GM12864 (cell line): ENCODE measurements at places on chromosomes 1 and 21.
A peak's percentile ranks its signal among the peaks of the same experiment; 100 is the strongest.

DNA sequence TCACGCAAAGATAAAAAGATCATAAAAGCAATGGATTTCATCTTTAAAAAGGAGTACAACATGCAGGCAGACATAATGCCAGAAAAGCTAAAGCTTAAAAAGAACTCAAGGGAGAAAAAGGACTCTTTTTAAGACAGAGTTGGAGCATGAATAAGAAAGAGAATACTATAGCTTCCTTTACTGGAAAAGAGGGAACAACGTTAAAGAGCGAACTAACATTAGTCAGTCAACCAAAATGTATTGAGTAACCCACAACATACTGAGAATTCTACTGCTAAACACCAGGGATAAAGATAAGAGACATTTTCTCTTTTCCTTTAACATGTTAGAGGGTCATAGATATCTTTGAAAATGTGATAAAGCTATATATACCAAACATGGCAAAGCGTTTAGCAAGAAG is 182.0 kb downstream of the DUSP10 start:
- DNase-seq, result no peak

- DNase-seq, result no peak
Measured at GRCh38 chr1:234208791-234209190, 164.5 kb upstream of the COA6 start.

DNA sequence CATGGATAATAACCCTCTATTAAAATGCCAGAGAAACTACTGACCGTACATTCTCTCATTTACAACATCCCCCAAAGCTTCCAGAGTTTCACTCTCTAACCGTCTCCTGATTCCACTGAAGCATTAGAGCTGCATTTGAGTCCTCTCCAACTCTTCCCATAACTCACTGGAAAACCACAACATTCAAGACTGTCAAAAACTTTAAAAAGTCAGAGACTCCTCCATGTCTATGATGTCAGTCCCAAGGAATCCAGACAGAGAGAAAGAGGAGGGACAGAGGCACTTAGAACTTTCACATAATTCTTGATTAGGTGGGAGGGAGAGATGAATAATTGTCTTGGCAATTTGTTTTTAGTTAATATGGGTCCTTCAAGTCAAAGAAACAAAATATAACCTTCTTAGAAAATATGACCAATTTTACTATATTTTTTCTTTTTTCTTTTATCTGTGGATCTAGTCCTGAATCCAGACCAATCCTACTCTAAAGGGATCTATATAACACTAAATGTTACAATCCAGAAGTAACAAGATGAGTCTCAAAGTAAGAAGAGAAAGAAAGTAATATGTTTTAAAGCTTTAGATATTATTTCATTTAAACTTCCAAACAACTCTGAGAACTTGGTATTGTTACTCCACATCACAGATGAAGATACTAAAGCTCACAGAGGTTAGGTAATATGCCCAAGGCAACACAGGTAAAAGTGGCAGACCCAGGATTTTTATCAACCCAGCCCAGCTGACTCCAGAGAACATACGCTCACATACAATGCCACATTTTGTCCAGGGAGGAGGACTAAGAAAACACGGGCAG is 23.8 kb downstream of the OTUD7B start:
- no peak for DNase-seq

GRCh38 chr1:240562779-240563178 is 49.2 kb downstream of the GREM2 start:
- no peak for DNase-seq

- no peak for DNase-seq
Measured at GRCh38 chr1:231062500-231063270, 22.6 kb upstream of the FAM89A start.

GRCh38 chr1:109197158-109198042 is 16.3 kb upstream of the SARS1 start:
- no peak for DNase-seq

DNA sequence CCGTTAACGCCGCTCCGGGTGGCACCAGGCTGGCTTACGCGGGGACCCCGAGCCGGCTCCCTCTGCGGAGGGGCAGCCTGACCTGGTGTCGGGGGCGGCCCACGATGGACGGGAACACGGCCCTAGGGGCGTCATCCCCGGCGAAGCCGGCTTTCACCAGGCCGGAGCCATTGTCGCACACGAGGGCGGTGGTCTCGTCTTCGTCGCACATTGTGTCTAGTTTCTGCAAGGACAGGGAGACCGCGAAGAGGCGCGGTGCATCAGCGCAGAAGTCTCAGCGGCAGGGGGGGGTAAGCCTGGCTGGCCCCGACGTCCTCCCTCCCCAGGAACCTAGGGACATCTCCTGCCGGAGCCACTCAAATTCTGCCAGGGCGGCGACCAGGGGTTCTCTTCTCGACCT is 989 bp downstream of the ACTA1 start:
- no peak for DNase-seq

- no peak for DNase-seq
Measured at GRCh38 chr1:145720556-145720877, 1.2 kb downstream of the CD160 start.

GRCh38 chr1:1298861-1299685 is 8.7 kb downstream of the ACAP3 start:
- DNase-seq, result no peak

DNA sequence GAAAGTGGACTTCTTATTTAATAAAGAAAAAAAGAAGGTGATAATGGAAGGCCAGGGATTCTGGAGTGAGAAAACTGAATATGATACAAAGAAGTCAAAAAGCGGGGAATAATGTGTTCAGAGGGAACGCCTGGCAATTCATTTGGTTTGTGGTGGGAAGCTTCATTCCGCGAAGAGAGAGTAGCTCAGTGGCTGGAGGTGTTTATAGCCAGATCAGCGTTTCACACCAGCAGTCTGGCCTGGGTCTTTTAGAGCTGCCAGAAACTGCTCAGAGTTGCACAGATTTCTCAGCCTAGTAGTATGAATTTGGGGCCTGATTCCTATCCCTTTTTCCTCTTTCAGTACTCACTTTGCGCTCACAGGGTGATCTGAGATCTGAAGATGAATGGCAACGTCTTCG is 67.8 kb upstream of the IPO9 start:
- no peak for DNase-seq

GRCh38 chr1:92365378-92366039 is 66.7 kb downstream of the RPAP2 start:
- DNase-seq, result peak; percentile 39

- no peak for DNase-seq
Measured at GRCh38 chr1:209064850-209065706, 518.4 kb upstream of the CAMK1G start.

GRCh38 chr21:28683982-28684752 is 308.5 kb downstream of the LTN1 start:
- DNase-seq, result no peak

DNA sequence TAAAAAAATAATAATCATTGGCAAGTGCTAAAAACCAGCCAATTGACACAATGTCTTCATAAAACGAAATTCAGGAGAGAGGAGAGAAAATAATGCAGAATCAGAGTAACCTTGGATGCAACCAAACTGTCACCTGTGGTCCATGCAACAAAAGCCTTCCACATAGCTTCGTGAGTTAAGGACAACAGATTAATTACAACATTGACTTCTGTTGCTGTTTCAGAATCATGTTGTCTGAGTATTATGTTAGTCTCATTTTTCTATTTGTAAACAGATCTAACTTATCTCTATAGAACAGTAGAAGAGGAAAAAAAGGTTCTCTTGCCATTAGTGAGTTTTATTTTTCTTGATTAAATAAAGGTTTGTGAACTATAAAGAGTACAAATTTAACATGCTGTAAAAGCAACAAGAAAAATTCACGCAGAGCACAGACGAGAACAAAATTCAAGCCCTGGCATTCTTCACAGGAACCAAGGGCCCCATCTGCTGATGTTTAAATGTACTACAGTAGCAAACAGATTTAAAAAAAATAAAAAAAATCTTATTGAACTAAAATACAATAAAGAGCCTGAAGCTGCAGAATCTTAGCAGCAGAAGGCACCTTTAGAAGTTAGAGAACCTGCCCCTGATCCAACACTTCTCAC is 381.1 kb upstream of the PKN2 start:
- DNase-seq, result no peak

DNA sequence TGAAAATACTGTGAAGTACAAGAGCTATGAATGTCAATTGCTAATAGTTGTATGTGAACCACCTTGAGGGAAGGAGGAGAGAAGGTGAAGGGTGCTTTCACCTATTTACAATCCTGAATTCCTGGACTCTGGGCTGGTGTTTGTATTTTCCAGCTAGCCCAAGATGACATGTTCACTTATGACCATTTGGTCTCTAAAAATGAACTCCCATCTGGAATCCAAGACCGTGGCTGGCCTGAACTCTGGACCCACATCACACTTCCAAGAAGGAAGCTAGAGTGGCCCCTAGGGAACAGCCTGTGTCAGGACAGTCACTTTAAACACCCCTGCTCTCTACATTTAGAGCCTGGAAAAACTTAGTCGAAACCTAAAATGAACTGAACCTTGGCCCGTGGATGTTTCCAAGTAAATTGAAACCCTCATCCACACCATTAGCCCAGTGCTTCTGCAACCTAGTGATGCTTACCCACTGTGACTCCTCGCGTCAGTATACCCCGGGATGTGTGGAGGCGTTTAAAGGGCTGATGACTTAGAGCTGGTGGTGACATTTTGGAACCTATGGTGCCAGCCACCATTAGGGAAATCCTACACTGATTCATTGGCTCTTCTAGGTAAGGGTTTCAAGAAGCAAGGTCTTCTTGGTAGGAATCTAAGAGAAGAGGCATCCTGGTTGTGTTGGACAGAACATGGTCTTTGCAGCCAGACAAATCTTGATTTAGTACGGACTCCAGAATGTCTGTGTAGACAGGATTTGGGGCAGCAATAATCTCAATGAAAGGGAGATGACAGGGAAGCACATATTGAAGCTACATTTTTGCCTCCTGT is 171.5 kb upstream of the IRF2BP2 start:
- no peak for DNase-seq
